ENCODE measurements at places on chromosomes 4 and X.

- no peak for DNase-seq
- no peaks in the 10 kb centered on the region for H3K27me3 ChIP-seq
- H3K4me1 ChIP-seq, result peaks cover 5% of the 10 kb centered on the region
Observed at GRCh38 chr4:25843340-25844097, 19.3 kb downstream of the SEL1L3 start.

GRCh38 chr4:123077330-123077729, 154.9 kb upstream of the NUDT6 start:
- no peaks in the 10 kb centered on the region for H3K27me3 ChIP-seq
- DNase-seq, result no peak
- H3K4me3 ChIP-seq, result no peak overlapping the region
- H3K4me1 ChIP-seq, result no peaks in the 10 kb centered on the region
- H3K27ac ChIP-seq, result no peak overlapping the region

DNA sequence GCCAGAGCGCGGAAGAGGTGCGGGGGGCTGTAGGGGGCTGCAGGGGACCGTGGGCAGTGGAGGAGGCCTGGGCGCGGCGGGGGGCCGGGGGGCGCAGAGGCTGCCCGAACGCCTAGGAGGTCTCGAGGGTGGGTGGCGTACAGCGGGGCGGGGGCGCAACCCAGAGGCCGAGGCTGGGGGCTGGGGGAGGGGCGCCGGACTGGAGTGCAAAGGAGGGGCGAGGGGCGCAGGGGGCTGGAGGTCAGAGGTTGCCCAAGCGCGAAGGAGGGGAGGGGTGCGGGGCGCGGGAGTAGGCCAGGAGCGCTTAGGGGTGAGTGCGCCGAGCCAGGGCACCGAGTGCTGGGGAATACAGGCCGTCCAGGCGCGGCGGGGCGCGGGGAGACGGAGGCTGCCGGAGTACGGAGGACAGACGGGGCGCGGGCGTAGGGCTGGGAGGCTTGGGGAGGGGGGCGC, 255 bp downstream of the GYG2 start:
- no peaks in the 10 kb centered on the region for H3K27me3 ChIP-seq
- H3K27ac ChIP-seq, result no peak overlapping the region
- H3K4me1 ChIP-seq, result no peaks in the 10 kb centered on the region
- no peaks in the 10 kb centered on the region for H3K36me3 ChIP-seq
- DNase-seq, result no peak
- no peak overlapping the region for H3K4me3 ChIP-seq

GRCh38 chr4:81442484-81443085, 29.1 kb downstream of the RASGEF1B start:
- H3K4me3 ChIP-seq, result no peak overlapping the region
- no peaks in the 10 kb centered on the region for H3K27me3 ChIP-seq
- H3K27ac ChIP-seq, result no peak overlapping the region
- no peak for DNase-seq

DNA sequence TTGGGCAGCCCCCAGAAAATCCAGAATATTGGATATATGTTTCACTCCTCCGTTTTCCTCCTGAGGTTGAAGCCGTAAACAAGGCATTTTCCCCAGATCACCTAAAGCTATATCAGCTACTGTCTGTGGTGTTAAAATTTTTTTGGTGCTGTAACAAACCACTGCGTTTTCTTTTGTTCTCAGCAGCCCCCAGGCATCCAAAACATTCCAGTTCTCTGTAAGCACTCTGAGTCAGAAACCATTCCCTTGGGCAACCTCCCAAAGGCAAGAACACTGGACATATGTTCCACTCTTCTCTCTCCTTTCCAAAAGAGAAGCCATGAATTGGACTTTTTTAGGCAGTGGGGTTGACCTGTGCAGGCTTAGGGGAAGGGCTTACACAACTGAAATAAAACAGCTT, 310.9 kb downstream of the MID1IP1 start:
- no peaks in the 10 kb centered on the region for H3K36me3 ChIP-seq
- no peak overlapping the region for H3K4me3 ChIP-seq
- H3K4me1 ChIP-seq, result no peaks in the 10 kb centered on the region
- no peak for DNase-seq
- H3K27me3 ChIP-seq, result no peaks in the 10 kb centered on the region

- H3K27ac ChIP-seq, result no peak overlapping the region
- H3K27me3 ChIP-seq, result no peaks in the 10 kb centered on the region
- no peak for DNase-seq
- H3K4me3 ChIP-seq, result no peak overlapping the region
- no peaks in the 10 kb centered on the region for H3K36me3 ChIP-seq
- H3K4me1 ChIP-seq, result no peaks in the 10 kb centered on the region
Observed at GRCh38 chr4:12880844-12881243, 603.3 kb downstream of the RAB28 start.

DNA sequence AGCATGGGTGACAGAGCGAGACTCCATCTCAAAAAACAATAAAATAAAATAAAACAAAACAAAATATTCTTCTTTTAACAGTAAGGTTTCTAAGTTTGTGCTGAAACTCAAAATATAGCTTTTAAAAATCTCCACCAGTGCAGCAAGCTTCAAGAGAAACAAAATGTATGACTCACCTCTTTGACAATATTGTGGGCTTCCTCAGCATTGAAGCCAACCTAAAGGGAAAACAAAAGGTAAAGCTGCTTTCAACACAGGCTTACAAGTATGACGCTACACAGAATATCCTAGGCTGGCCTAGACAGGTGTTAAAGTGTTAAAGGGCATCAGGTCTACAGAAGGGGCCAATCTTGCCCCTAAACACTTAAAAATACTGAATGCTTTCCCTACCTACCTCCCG, 1.2 kb downstream of the DYNLT3 start:
- H3K4me1 ChIP-seq, result peaks cover 8% of the 10 kb centered on the region
- peak overlapping the region; percentile 96 for H3K27ac ChIP-seq

DNA sequence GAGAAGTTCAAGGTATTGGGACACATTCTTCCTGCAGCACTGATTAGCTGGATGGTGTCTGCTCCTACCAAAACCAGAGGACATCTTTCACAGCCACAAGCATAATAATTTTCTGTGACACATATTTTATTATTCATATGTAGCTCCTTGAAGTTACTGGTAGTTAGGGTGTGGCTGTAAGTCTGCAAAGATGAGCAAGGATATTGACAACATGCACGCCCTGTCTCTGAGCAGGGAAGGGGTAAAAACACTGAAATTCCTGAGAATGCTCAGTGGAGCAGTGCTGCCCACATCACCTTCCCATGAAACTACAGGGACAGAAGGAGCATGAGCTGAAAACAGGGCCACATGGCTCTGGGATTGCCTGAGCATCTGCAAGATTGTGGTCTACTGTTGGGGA, 38.9 kb downstream of the PARM1 start:
- no peaks in the 10 kb centered on the region for H3K27me3 ChIP-seq
- H3K4me3 ChIP-seq, result no peak overlapping the region
- no peak for DNase-seq
- H3K27ac ChIP-seq, result no peak overlapping the region
- H3K4me1 ChIP-seq, result no peaks in the 10 kb centered on the region
- H3K36me3 ChIP-seq, result no peaks in the 10 kb centered on the region

- no peak overlapping the region for H3K27ac ChIP-seq
- H3K4me3 ChIP-seq, result no peak overlapping the region
- H3K4me1 ChIP-seq, result no peaks in the 10 kb centered on the region
- H3K36me3 ChIP-seq, result no peaks in the 10 kb centered on the region
- H3K27me3 ChIP-seq, result no peaks in the 10 kb centered on the region
Observed at GRCh38 chr4:150632639-150633038, 50.7 kb downstream of the MAB21L2 start.

- no peak overlapping the region for H3K27ac ChIP-seq
- H3K36me3 ChIP-seq, result no peaks in the 10 kb centered on the region
- H3K4me3 ChIP-seq, result no peak overlapping the region
- H3K4me1 ChIP-seq, result no peaks in the 10 kb centered on the region
Observed at GRCh38 chr4:47309165-47309564, 154.3 kb downstream of the COMMD8 start.

DNA sequence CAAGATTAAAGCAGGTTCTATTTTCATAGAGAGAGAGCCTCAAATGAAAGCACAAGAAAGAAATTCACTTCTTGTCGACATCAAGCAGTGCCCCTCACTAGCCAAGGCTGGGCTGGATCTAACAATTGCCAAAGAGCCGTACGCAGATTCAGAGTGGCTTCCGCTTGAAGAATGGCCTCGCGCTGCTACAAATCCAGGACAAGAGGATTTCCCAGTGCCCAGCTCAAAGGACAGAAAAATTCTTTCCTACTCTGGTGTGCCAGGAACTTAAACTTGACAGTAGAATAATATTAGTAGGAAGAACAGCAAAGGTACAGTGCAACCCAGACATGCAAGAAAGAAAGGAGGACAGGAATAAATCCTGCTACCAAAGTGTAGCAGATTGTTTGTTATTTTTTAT, 56.5 kb upstream of the PPARGC1A start:
- no peaks in the 10 kb centered on the region for H3K27me3 ChIP-seq
- DNase-seq, result no peak
- no peaks in the 10 kb centered on the region for H3K36me3 ChIP-seq
- H3K4me3 ChIP-seq, result no peak overlapping the region
- no peak overlapping the region for H3K27ac ChIP-seq

DNA sequence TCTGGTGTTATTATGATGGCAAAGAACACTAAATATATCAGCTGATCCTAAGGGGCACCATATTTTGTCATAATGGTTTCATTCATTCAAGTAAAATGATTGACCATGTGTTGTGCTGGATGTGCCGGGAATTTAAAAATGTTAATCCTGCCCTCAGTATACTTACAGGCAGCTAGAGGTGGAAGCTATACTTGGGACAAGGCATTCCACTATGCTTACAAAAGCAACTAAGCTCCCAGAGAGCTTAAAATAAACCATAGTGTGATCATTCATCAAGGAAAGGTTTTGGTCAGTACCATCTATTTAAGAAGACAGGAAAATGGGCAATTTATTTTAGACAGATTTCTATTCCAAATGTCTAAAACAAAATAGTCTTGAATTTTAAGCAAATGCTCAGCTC, 46.4 kb downstream of the NR3C2 start:
- no peak overlapping the region for H3K4me3 ChIP-seq
- no peaks in the 10 kb centered on the region for H3K36me3 ChIP-seq
- no peak for DNase-seq
- no peaks in the 10 kb centered on the region for H3K4me1 ChIP-seq
- H3K27me3 ChIP-seq, result no peaks in the 10 kb centered on the region
- no peak overlapping the region for H3K27ac ChIP-seq

DNA sequence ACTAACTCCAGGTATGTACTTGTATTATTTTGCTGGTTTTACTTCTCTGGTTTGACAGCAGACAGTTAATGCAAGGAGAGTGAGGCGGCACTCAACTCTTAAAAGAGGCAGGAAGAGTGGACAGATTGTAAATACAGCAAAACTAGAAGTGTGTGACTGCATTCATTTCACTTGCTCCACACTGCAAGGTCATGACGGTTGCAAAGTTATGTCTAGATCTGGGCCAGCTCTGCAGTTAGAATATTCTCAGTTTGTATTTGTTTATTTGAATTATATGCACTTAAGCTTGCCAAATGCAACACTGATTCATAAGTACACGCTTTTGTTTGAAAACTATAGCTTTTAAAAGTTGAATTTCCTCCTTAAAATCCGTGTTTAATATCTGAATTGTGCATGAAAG, 148.9 kb downstream of the STIM2 start:
- no peak overlapping the region for H3K27ac ChIP-seq
- H3K4me1 ChIP-seq, result no peaks in the 10 kb centered on the region
- no peak overlapping the region for H3K4me3 ChIP-seq
- no peaks in the 10 kb centered on the region for H3K27me3 ChIP-seq
- DNase-seq, result no peak

DNA sequence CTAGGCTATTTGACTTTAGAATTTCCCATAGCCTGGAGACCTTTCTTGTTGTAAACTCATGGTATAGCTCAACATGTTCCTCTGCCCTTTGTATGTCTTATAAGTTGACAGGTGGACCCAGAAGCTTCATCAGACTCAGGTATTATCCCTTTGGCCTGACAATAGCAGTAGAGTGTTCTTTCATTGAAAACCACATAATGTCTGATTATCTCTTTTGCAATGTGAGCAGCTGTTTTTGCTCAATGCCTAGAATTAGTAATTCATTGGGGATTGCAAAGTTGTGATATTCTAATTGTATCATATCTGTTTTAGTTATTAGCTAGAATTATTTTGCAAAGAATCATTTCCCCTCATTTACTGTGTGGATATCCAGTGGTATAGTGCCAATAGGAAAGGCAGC, 27.5 kb downstream of the TBC1D19 start:
- no peak for DNase-seq
- no peaks in the 10 kb centered on the region for H3K27me3 ChIP-seq
- no peaks in the 10 kb centered on the region for H3K36me3 ChIP-seq
- H3K4me3 ChIP-seq, result no peak overlapping the region
- H3K27ac ChIP-seq, result no peak overlapping the region

GRCh38 chr4:90126805-90127204, 389 bp upstream of the CCSER1 start:
- no peak for DNase-seq
- H3K27me3 ChIP-seq, result no peaks in the 10 kb centered on the region
- no peaks in the 10 kb centered on the region for H3K36me3 ChIP-seq

- H3K4me3 ChIP-seq, result no peak overlapping the region
- H3K4me1 ChIP-seq, result no peaks in the 10 kb centered on the region
- H3K27me3 ChIP-seq, result no peaks in the 10 kb centered on the region
- H3K36me3 ChIP-seq, result no peaks in the 10 kb centered on the region
- no peak for DNase-seq
Observed at GRCh38 chr4:95544113-95545103, 4.4 kb downstream of the UNC5C start.

DNA sequence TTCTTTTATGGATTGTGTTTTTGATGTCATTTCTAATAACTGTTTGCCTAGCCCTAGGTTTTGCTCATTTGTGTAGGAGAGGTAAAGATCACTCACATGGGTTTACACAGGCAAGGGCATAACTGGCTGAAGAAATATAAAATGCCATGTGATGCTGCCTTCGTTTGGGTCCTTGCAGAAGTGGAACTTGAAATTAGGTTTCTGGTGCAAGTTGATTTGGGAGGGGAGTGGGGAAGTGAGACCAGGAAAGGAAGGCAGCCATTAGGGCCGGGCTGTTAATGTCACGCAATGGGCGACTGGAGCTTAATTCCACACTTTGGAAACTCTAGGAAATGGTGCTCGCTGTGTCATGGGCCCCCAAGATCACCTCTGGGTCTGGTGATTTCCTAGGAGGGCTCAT, 14.5 kb downstream of the CLCN4 start:
- no peak overlapping the region for H3K4me3 ChIP-seq
- H3K27me3 ChIP-seq, result no peaks in the 10 kb centered on the region
- no peak overlapping the region for H3K27ac ChIP-seq
- DNase-seq, result no peak
- no peaks in the 10 kb centered on the region for H3K4me1 ChIP-seq
- H3K36me3 ChIP-seq, result no peaks in the 10 kb centered on the region

GRCh38 chr4:169229571-169230028, 41.2 kb downstream of the SH3RF1 start:
- no peaks in the 10 kb centered on the region for H3K4me1 ChIP-seq
- H3K36me3 ChIP-seq, result no peaks in the 10 kb centered on the region
- H3K27me3 ChIP-seq, result no peaks in the 10 kb centered on the region
- no peak overlapping the region for H3K4me3 ChIP-seq

GRCh38 chr4:36274158-36274557, 7.3 kb upstream of the DTHD1 start:
- no peaks in the 10 kb centered on the region for H3K27me3 ChIP-seq
- no peak overlapping the region for H3K4me3 ChIP-seq
- H3K27ac ChIP-seq, result no peak overlapping the region
- DNase-seq, result no peak
- no peaks in the 10 kb centered on the region for H3K36me3 ChIP-seq

- no peaks in the 10 kb centered on the region for H3K4me1 ChIP-seq
- H3K27ac ChIP-seq, result no peak overlapping the region
- H3K36me3 ChIP-seq, result no peaks in the 10 kb centered on the region
- H3K4me3 ChIP-seq, result no peak overlapping the region
- H3K27me3 ChIP-seq, result no peaks in the 10 kb centered on the region
Observed at GRCh38 chr4:156956826-156957368, 14.7 kb downstream of the PDGFC start.

GRCh38 chr4:76526585-76526990, 91.6 kb downstream of the SHROOM3 start:
- no peak overlapping the region for H3K27ac ChIP-seq
- no peaks in the 10 kb centered on the region for H3K4me1 ChIP-seq
- DNase-seq, result no peak
- no peaks in the 10 kb centered on the region for H3K27me3 ChIP-seq
